Bronchial epithelial cell (primary cell): ENCODE measurements at places on chromosomes 4 and X. TPM values are rescaled to one million over a fixed set of nuclear protein-coding genes. Genes with fewer than 3 reads are reported as not detected.

DNA sequence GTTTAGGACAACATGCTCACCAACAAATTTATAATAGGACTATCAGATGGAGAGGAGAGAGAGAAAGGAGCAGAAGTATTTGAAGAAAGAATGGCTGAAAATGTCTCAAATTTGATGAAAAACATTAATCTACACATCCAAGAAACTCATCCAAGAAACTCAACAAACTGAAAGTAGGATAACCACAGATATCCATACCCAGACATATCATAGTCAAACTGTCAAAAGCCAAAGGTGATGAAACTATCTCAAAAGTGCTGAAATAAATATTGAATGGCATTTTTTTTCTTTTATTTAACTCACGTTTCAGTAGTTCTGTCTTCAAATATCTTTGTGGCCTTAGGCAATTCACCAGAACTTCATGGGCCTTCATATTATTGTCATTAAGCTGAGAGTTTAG, 116.2 kb downstream of the TBC1D19 start:
- DNase-seq: no peak

- DNase-seq: no peak
These were observed 754.9 kb downstream of the RPA4 start for GRCh38 chrX:97638621-97639020.

DNA sequence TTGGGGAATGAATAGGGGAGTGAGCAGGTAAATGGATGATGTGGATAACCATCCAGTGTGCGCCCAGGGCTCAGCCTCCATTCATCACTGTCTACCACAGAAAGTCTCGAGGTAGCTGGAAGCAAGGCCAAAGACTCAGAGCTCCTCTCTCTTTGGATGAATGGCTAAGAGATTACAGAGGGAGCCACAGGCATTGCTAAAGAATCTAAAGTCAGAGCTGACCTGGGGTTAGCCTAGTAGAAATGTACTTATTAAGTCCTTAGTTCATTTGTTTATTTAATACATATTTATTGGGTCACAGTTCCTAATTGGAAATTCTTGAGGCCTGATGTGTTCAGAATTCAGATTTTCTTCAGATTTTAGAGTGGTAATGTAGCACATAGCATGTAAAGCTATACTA, 88.7 kb upstream of the HPF1 start:
- DNase-seq: no peak

GRCh38 chr4:176781739-176782100, 11.0 kb downstream of the VEGFC start:
- peak; percentile 53 for DNase-seq

DNA sequence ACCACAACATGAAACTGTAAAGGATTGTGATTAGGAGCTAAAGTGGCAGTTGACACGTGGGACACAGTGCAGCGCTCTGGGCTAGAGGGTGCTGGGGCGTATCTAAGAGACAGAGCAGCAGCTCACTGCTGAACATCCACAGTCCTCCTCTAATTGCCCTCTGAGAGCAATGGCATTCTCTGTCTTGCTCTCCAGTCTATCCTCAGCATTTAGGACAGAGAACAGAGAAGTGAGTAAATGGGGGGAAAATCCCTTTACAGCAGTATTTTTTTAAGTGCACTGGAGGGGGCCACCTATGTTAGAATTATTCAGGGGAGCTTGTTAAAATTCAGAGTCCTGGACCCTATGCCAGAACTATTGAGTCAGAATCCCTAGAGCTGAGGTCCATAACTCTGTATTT, 4.2 kb upstream of the TMEM154 start:
- no peak for DNase-seq

GRCh38 chr4:54933579-54933978, 191.8 kb downstream of the KDR start:
- no peak for DNase-seq

- peak; percentile 50 for DNase-seq
These were observed 183.2 kb upstream of the WDFY3 start for GRCh38 chr4:85149676-85150075.

DNA sequence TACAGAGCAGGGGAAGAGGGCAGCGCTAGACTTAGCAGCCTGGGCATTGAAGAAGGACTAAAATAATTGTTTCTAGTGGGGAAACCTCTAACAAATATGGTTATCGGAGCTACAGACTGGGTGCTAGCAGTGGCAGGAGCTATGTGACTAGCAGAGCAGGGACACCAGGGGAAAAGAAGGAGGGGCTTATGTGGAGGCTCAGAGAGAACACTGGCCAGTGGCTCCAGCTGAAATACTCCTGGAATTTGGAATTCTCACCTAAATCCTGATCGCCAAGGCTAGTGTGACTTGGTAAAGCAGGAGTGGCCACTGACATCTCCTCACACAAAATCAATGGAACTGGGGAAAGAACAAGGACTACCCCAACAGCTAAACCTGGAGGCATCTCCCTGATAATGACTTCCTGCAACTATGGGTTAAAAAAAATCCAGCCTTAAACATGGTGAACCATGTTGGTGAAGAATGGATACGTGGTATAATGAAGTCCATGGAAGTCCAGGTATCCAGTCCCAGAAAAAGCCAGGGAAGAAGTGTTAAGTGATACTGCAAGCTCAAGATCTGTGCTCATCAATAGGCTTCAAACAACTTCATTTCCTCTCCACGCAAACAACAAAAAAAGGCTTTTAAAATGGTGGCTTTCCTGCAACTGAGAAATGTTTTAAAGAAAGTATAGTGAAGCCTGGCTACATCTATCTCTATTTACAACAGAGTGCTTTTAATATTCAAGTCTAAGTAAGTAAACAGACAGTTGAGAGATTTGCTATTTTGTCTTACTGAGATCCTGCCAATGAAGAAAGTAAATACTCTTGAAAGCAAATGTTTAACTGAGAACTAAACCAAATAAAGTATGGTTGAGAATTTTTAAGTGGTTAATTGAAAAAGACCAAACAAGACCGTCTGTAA, 1.8 kb downstream of the TAPT1 start:
- DNase-seq: no peak

DNA sequence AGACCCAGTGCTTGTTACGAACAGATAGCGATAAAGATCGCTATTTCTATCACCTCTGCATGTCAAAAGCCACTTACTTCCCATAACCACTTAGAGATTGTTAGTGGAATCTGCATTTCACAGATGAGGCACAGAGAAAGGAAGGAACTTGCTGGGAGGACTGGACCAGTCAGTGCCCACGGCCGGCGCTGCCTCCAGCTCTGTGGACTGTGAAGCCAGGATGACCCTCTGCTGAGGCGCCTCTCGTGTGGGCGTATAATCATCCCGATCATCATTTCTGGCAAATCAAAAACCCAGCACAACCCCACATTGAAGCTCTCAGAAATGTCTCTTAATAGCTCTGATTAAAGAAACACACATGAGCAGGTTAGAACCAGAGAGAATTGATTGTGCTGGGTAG, 61.5 kb upstream of the ADRA2C start:
- no peak for DNase-seq

DNA sequence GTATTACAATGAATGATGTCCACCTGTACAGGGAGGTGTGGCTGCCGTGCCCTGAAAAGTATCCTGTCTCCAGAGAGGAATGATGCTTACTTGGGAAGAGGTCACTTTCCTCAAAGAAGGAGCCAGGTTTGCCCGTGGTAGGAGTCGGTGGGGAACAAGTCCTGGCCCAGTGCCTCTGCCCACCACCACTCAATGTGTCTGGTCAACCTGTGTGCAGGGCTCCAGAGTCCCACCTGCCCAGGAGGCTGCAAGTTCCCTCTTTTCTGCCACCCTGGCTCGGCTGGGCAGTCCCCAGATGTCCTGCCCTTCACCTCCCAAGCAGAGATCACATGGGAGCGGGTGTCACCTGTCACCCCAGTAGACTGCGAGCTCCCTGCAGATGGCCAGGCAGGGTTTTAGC, 75.4 kb upstream of the C4orf50 start:
- no peak for DNase-seq

ADH1A gene
- total RNA-seq: not detected in 2 replicates

- DNase-seq: no peak
These were observed 248.5 kb downstream of the TENM3 start for GRCh38 chr4:182491719-182492118.

- DNase-seq: no peak
These were observed 16.3 kb downstream of the SMS start for GRCh38 chrX:21956783-21957182.

GRCh38 chrX:132751063-132751690, 207.3 kb downstream of the HS6ST2 start:
- DNase-seq: no peak

DNA sequence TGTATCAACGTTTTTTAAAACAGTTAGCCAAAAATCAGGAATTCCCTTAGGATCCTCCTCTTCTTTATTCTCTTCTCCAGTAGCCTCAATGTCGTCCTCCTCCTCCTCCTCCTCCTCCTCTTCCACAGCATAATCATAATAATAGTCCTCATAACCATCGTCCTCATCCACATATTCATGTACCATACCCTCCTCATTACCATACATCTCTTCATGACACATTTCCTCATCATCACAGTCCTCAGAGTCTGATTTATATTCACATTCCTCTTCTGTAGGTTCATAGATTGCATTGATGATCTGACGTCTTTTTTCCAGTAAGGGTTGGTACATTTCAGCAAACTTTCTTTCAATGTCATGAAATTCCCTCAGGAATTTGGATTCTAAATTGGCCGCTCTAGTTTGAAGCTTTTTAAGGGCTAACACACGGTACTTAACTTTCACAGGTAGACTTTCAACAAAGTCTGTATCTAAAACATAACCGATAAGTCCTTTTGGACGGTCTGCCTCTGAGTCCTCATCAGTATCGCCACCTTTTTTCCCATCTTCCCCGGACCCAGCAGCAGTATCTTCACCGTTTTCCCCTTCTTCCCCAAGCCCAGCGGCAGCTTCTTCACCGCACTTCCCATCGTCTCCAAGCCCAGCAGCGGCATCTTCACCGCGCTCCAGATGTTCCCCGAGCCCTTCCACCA, 771 bp downstream of the NAP1L2 start:
- DNase-seq: peak; percentile 9

GRCh38 chr4:152352622-152353116, 183.2 kb downstream of the FBXW7 start:
- DNase-seq: peak; percentile 96

- no peak for DNase-seq
These were observed 72.0 kb downstream of the NEXMIF start for GRCh38 chrX:74853255-74853654.

DNA sequence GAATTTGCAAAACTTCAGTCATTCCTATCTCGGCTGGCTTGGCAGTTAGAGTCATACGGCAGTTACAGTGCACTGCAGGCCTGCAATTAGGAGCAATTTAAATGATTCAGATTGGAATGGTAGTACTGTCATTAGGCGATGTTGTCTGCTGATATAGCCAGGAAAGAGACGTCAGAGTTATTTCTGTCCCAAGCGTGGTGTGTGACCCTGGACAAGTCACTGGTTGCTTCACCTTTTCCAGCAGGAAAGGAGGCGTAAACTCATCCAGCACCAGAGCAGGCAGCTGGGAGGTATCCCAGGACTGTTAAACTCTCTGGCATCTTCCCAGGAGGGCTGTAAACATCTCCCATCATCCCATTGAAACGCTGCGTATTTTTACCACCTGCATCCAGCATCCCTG, 836 bp upstream of the LNX1 start:
- peak; percentile 57 for DNase-seq

SMIM31 gene
- total RNA-seq: not detected in 2 replicates

GRCh38 chrX:84320614-84321013, 132.6 kb upstream of the RPS6KA6 start:
- no peak for DNase-seq

GRCh38 chr4:95170176-95170575, 378.6 kb downstream of the UNC5C start:
- DNase-seq: no peak

- no peak for DNase-seq
These were observed 76.9 kb upstream of the SMAD1 start for GRCh38 chr4:145404761-145405160.

GRCh38 chrX:129983575-129984110, 1.2 kb downstream of the BCORL1 start:
- no peak for DNase-seq

GRCh38 chr4:184836613-184837012, 10.8 kb upstream of the ACSL1 start:
- no peak for DNase-seq

AFP gene
- total RNA-seq: not detected in 2 replicates

DNA sequence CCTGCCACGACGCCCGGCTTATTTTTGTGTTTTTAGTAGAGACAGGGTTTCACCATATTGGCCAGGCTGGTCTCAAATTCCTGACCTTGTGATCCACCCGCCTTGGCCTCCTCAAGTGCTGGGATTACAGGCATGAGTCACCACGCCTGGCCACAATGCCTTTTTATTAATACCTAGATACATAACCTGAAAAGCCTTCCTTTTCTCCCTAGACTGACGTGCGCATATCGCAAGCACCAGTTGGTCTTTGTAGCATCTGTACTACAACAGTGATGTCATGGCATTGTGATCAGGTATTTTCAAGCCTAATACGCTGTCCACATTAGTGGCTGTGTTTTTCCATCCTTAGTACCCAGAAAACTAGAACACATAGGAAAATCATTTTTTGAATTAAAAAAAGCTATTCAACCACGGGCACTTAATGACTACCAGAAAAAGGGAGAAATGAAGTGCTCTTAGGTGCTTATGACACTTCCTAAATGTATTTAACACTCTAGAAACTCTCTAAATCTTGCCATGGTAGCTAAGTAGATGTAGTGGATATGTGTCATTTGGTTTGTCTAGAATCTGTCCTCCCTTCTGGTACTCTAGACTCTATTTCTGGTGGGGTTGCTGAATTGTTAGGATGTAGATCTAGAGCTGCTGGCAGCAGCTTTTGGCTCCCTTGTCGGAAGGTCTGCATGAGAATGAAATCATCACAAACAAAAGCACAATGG, 707.8 kb downstream of the STIM2 start:
- no peak for DNase-seq

HPGDS gene
- total RNA-seq: not detected in 2 replicates
